Activated CD8-positive, alpha-beta memory T cell treated with anti-CD3 and anti-CD28 coated beads for 1 hour (primary cell): ENCODE measurements at places on chromosomes 13 and 19.

GRCh38 chr13:51422484-51422883, 30.4 kb downstream of the INTS6 start:
- no peak for DNase-seq

DNA sequence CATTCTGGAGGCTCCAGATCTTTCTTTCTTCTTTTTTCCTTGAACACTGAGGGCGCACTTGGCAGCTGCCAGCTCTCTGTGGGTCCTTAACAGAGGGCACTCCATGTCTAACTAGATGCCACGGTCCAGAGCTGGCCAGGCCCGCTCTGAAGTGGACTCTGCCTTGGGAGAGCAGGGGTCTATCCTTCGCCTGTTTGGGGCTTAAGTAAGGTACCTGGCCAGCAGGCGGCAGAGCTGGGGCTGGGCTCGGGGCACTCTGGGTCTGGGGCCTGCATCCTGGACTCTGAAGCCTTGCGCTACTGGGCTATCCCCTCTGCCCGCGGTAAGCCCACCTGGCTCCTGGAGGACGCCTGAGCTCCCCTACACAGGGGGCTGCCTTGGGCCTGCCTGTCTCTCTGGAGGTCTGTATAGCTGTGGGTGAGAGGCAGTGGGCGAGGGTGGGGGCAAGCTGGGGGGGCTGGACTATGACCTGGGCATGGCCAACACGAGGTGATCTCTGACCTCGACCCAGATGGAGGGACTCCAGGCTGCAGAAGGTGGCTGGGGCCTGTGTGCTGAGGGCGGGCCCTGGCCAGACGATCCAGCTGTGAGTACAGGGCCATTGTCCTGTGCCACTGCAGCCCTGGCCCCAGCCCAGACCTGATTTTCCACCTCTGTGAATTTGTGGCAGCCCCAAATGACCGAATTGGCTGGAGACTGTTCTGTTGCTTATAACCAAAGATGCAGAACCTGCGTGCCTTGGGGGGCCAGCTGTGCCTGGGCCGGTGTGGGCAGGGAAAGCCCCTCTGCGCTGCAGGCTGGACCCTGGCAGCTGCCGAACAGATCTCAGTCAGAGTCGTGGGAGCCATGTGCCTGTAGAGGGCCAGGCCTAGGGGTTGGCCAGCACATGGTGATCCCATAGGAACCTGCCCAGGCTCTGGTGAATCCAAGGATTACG, 26.5 kb downstream of the CEBPG start:
- DNase-seq: no peak

DNA sequence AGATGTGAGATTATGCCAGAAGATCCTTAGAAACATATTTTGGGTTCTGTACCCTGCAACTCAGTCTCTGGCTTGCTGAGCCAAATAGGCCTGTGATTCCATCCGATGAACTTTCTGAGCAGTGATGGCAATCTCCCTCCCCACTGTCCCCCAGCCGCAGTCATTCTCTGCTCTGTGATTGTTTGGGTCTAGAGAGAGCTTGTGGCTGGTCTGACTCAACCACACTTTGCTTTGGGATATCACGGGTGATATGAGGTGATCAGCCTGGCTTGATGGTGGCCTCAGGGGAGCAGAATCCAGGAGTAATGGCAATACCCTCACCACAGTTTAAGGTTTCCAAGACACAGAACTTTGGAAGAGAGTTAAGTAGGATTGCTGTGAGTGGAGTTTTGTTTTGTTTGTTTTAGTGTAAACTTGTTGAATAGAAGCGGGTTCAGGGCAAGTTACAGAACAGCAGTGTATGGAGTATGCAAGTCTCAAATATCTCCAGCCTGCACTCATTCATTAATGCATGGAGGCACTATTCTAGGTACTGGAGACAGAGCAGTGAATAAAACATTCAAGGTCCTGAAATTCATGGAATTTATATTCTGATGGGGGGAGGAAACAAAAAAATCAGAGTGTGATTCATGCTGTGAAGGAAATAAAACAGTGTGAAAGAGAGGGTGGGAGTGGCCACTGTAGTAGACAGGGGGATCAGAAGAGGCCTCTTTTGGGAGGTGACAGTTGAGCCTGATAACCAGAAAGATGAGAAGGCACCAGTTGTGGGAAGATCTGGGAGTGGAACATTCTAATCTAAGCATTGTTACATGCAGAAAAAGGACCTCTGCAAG, 5.3 kb downstream of the SAMD4B start:
- DNase-seq: no peak

- DNase-seq: no peak
Observed at GRCh38 chr19:10037809-10038208, 24.5 kb downstream of the RDH8 start.

GRCh38 chr19:45010306-45010705, 9.0 kb downstream of the RELB start:
- DNase-seq: no peak

- peak; percentile 83 for DNase-seq
Observed at GRCh38 chr19:51422053-51422448, 4.6 kb upstream of the SIGLEC10 start.

- DNase-seq: no peak
Observed at GRCh38 chr19:10805065-10805757, 30.8 kb downstream of the TMED1 start.

- no peak for DNase-seq
Observed at GRCh38 chr13:100197116-100197515, 108.2 kb downstream of the PCCA start.

- peak; percentile 5 for DNase-seq
Observed at GRCh38 chr19:44570984-44571684, 41.7 kb upstream of the CEACAM20 start.

DNA sequence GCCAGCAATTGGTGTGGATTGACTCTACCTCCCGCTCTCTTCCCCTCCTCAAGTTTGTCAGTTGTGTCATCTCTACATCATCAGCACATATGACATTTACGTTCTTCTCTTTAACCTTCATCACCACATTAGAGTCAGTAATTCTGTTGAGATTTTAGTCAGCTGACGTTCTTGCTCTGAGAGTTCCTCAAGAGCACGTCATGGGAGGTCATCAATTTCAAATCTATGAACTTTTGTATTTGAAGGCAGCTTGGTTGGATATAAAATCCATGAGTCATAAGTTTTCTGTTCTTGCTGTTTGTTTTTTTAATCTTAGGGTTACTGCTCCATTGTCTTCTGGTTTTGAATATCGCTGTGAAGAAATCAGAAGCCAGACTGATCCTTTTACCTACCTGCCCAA, 21.8 kb upstream of the ARGLU1 start:
- DNase-seq: no peak

DNA sequence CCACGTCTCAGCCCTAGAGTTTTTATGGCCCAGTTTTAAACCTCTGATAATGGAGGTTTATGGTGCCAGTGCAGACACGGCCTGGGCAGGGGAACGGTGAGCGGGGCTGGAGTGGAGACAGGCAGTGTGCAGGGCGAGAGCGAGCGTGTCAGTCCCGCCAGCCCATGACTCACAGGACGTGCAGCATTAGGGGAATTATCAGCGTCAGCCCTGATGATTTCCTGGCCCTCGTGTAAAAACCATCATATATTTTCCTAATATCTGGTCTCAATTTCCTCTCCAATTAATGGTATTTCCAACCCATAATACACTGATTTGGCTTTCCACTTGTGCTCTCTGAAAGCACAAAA, 104.6 kb upstream of the VSTM2B start:
- DNase-seq: no peak

DNA sequence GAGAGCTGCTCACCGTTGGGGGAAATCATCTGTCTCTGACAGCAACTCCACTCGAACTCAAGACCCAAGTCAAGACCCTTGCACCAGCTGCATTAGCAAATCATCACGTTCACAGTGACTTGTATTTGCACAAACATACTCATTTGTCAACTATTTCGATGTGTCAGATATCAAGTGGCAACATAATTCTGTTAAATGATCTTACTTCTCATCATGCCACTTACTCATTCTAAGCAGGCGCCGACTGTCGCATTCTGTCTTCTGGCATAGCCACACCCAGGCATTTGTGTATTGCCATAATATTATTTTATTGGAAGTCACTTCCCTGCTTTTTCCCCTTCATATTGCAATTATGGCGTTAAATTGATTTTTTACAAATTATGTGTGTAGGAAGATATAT, 23.0 kb upstream of the ATP1A3 start:
- no peak for DNase-seq

DNA sequence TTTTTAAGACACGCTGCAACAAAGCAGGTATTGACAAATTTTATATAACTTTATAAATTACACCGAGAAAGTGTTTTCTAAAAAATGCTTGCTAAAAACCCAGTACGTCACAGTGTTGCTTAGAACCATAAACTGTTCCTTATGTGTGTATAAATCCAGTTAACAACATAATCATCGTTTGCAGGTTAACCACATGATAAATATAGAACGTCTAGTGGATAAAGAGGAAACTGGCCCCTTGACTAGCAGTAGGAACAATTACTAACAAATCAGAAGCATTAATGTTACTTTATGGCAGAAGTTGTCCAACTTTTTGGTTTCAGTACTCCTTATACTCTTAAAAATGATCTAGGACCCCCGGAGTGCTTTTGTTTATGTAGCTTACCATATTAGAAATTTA, 1.2 kb downstream of the BRCA2 start:
- no peak for DNase-seq

GRCh38 chr19:13691569-13692435, 72.5 kb upstream of the MRI1 start:
- DNase-seq: no peak

DNA sequence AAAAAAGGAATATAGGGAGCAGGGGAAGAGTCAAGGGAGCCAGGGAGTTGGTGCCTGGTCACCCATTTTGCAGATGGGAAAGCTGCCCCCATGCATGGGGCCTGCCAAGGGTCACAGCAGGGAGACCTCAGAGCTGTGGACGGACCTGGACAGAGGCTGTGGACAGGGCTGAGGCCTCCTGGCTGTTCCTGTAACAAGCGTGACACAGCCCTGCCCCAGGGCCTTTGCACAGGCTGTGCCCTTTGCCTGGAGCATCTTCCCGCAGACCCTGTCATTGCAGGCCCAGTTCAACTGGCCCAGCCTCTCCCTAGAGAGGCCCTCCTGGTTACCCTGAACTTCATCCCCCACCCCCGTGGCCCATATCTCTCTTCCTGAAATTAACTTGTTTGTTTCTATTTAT, 6.4 kb downstream of the TNFAIP8L1 start:
- DNase-seq: no peak

DNA sequence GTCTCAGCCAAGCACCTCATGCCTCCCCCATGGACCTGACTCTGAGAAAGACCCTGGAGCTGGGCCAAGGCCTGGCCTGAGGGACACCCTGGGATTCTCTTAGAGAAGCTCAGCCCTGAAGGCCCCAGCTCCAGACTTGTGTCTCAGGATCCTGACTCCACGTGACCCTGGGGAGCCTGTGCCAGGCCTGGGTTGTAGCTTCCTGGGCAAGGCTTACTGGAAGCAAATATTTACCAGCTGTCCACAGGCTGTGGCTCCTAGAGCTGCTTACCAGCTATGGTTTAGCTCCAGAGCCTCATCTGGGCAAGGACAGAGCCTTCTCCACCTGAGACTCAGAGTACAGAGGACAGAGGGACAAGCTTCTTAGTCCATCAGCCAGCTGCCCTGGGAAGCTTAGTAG, 61.0 kb upstream of the CEACAM8 start:
- DNase-seq: no peak

DNA sequence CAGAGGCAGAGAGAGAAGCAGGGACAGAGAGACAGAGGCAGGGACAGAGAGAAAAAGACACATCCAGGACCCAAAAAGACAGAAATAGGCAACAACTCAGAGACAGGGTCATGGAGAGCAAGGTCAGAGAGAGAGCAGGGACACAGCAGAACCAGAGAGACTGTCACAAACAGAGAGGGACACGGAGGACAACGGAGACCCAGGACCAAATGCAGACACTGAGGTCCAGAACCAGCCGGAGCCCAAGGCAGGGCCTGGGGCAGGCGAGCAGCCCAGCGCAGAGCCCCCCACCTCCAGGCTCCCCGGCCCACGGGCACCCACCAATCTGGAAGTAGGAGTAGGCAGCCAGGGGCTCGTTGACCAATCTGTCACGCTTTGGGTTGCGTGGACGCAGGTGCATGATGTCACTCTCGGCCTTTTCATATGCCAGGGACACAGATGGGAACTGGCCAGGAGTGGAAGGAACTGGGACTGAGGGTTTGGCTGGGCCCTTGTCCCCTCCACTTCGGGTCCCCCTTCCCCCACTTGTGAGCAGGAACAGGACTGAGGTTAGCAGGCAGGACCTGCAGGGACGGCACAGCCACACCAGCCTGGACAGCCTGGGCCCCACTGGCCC, 8.1 kb downstream of the TMEM147 start:
- DNase-seq: no peak

DNA sequence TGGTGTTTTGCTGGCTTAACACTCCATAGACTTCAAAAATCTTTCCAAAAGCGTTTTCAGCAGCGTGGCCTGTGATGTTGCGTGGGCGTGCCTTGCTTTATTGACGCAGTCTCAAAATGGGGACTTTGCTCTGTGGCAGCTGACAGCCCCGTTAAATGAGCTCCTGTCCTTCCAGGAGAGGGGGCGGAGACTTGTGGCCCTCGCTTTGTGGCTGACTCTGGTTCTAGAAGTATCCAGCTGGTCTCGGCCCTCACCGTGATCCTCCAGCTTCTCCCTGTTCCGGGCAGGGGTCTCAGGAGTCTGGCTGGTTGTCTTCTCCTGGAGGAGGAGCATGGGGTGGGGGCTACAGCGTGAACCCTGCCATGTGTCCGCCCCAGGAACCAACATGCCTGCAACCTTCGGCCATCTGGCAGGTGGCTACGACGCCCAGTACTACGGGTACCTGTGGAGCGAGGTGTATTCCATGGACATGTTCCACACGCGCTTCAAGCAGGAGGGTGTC, 8.4 kb upstream of the ZNF554 start:
- DNase-seq: no peak

- DNase-seq: no peak
Observed at GRCh38 chr19:28883241-28883693, 329.7 kb downstream of the UQCRFS1 start.

GRCh38 chr13:98471934-98472333, 105.0 kb downstream of the STK24 start:
- DNase-seq: no peak

GRCh38 chr19:14889994-14890642, 4.2 kb upstream of the OR7A17 start:
- no peak for DNase-seq

DNA sequence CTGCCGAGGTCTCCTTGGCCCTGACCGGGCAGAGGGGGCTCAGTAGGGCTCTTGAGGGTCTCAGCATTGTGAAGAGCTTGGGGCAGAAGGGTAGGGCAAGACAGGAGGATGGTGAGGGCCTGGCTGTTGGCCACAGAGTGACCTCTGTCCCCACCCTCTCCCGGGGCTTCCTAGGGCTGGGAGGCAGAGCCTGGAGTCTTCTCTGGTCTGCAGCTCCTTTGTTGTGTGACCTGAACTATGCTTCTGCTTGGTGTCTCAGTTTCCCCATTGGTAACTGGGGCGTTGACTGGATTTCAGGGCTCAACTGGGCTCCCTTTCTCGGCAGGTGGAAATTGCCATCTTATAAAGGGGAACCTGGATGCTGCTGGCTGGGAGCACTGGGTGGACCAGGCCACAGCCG, 30.1 kb upstream of the PEPD start:
- DNase-seq: no peak
